ENCODE measurements at places on chromosomes 6 and 20.

DNA sequence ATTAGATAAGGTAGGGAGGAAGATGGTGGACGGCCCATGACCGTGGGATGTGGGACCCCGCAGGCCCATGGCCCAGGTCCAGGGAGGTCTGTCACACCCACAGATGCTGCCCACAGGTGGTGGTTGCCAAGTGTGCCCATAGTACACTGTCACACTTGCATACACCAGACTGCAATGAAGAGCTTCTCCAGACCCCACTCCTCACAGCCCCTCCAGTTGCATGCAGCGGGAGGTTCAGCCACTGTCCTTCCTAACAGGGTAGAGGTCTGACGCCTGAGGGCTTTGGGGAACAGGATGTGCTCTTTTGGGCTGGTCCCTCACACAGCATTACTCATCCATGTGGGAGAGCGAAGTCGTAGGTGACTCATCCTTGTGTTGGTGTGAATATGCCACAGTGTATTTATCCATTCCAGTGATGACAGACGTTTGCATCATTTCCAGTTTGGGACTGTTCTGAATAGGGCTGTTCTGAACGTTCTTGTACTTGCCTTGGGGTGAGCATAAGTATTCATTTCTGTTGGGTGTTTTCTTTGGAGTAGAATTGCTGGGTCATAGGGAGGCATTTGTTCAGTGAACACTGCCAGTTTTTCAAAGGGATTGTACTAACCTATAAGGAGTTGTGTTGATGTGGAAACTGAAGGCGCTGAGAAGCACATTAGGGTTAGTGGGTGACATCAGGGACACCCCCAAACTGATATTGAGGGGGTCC is 10.1 kb upstream of the PYGB start:
- DNase-seq = peak; percentile 77

GRCh38 chr6:23097566-23097965 is 528.2 kb downstream of the HDGFL1 start:
- DNase-seq = no peak

GRCh38 chr6:7591770-7592169 is 1.8 kb downstream of the SNRNP48 start:
- DNase-seq = no peak

- peak; percentile 69 for DNase-seq
Observed at GRCh38 chr20:37992802-37993409, 40.4 kb downstream of the TTI1 start.

- no peak for DNase-seq
Observed at GRCh38 chr6:24188578-24189080, 62.6 kb downstream of the NRSN1 start.

DNA sequence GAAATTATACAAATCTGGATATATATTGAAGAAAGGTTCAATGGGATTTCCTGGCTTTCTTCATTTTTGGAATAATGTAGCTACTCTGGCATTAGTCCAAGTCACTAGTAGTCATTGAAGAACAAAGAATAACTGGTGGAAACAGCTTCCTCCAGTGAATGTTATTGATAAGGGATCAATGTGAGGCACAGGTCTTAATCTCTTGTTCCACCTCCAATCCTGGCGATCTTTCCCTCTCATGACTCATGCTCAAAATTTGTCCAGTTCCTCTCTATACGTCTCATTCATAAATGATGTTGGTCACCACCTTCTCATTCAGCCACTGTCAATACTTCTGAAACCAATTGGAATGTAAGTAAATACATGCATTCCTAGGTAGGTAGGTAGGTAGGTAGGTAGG is 185.0 kb upstream of the BMP2 start:
- DNase-seq = no peak

DNA sequence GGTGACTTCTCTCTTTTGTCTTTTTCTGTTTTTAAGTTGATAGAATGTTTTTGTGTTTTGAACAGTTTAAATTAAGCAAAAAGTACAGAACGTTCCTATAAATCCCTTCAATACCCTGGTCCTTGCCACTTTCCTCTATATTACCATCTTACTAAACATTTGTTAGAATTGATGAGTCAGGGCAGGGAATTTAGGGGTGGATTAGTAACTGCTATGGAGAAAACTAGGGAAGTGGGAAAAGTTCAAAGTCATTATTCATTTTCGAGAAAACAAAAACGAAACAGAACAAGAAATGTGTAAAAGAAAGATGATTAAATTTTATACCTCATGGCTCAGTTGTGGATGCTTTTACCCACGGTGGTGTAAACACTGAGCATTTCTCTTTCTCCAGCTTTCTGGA is 240.4 kb upstream of the SULF2 start:
- DNase-seq = no peak

DNA sequence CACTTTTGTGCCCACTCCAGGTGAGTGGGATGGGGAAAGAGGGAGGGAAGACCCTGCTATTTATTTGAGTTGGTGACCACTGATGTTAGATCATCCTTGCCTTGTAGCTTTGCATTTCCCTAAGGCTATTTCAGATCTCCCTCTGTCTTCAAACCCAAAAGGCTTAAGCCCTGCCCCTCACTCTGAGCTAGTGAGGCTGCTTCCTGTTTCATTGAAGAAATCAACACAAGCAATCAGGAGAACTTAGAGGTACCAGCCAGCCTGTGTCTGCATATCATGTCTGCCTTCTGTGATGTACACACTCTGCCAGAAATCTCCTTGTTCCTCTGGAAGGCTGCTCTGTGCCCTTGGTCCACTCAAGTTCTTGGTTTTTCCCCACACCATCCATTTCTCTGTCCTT is 135.3 kb downstream of the ARID1B start:
- no peak for DNase-seq

- no peak for DNase-seq
Observed at GRCh38 chr6:111846492-111847409, 26.5 kb downstream of the FYN start.

- no peak for DNase-seq
Observed at GRCh38 chr6:54695815-54696214, 150.8 kb upstream of the FAM83B start.

GRCh38 chr20:3995067-3995748 is 20.1 kb downstream of the RNF24 start:
- no peak for DNase-seq

DNA sequence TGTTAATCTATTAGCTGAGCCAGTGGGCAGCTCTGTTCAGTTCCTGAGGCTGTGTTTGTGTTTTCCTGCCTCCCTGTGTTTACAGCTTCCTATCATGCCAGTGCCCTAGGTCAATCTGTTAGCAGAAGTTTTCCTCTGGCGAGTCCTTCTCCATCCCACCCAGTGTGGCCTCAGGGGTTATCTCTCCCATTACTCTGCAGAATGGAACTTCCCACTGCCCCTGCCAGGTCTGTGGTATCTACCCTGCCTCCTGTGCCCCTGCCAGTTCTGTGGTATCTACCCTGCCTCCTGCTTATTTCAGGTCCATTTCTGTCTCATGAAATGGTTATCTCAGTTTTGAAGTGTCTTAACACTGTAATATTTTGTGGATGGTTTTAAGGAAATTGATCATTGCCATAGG is 63.1 kb downstream of the SLX4IP start:
- no peak for DNase-seq

GRCh38 chr6:89048985-89049384 is 31.6 kb upstream of the PNRC1 start:
- DNase-seq = peak; percentile 30

- no peak for DNase-seq
Observed at GRCh38 chr6:54621285-54621684, 225.3 kb upstream of the FAM83B start.

GRCh38 chr6:165618241-165618640 is 44.8 kb downstream of the PDE10A start:
- no peak for DNase-seq

- DNase-seq = peak; percentile 92
Observed at GRCh38 chr20:11891776-11892545, 25.7 kb upstream of the BTBD3 start.

GRCh38 chr6:136958168-136958567 is 36.1 kb downstream of the SLC35D3 start:
- no peak for DNase-seq

- no peak for DNase-seq
Observed at GRCh38 chr6:35047265-35048011, 93.7 kb downstream of the TCP11 start.

Measured in hepatocyte (in vitro differentiated cells).